A549 (cell line): ENCODE measurements at places on chromosomes 1 and 21. TPM values are rescaled to one million over a fixed set of nuclear protein-coding genes. Genes with fewer than 3 reads are reported as not detected.

GRCh38 chr1:35586808-35587207 is 13.7 kb downstream of the TFAP2E start:
- no peak for DNase-seq

GRCh38 chr1:194512957-194513356 is 1326.5 kb upstream of the B3GALT2 start:
- no peak for DNase-seq

GRCh38 chr1:107896936-107897335 is 68.0 kb downstream of the VAV3 start:
- no peak for DNase-seq

OR14K1 gene
- polyA plus RNA-seq = not detected in 3 replicates

DNA sequence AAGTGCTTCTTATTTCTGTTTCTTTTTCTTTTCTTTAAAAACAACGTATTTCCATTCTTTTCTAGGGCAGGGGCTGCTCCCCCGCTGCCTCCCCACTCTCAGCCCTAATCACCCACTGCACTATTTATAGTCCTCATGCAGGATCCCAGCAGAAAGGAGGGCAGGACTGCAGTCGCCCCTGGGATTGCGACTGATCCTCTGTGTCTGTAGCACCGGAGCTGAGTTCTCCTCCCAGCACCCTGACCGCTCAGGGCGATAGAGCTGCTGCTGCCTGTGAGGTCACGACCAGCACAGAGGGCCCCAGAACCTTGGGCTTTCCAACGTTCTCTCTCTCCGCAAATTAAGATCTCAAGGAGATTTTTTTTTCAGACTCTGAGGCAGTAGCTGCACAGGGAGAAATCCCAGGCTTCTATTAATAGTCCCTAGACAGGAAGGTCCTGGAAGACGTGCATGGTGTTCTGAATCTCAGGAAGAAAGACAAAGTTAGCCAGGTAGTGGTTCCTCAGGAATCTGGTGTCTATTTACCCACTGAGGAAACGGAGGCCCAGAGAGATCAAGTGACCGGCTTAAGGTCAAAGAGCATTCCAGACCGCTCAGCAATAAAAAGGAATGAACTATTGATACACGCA is 46.8 kb downstream of the PRAMEF20 start:
- no peak for DNase-seq

OR2T29 gene
- not detected in 3 replicates for polyA plus RNA-seq

DNA sequence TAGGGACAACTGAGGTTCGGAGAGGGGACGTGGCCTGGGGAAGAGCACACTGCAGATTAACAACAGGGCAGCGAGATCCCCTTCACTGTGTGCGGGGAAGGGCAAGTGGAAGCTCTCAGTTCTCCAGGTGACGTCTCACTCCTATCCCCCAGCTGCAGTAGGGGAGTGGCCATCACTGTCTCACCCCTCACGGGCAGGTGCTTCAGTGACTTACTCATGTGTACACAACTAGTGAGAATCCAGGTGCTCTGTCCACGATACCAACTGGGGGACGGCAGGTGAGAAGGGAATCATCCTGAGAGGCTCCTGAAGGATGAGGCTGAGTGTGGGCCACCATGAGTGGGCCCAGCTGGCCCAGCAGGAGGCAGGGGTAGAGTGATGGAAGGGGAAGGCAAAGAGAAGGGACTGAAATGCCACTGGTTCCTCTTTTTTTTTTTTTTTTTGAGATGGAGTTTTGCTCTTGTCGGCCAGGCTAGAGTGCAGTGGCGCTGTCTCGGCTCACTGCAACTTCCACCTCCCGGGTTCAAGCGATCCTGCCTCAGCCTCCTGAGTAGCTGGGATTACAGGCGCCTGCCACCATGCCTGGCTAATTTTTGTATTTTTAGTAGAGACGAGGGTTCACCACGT is 25.9 kb downstream of the RHBG start:
- no peak for DNase-seq

DNA sequence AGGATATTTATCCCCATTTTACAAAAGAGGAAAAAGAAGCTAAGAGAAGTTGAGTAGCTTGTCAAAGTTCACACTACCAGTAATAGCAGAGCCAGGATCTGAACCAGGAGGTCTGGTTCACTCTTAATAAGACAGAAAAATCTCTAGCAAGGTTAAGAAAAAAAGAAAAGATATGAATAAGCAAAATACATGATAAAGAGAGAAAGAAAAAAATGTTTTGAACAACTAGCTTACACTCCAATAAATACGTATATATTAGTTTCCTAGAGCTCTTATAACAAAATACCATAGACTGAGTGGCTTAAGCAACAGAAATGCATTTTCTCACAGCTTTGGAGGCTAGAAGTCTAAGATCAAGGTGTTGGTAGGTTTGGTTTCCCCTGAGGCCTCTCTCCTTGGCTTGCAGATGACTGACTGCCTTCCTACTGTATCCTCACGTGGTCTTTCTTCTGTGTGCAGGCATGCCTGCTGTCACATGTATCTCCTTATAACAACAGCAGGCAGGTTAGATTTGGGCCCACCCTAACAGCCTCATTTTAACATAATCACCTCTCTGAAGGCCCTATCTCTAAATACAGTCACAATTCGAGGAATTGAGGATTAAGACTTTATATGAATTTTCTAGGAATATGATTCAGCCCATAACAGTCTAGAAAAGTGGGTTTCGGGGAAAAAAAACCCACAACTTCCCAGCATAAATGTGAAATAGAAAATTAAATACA is 60.4 kb downstream of the LEPR start:
- no peak for DNase-seq

- DNase-seq = peak; percentile 30
Observed at GRCh38 chr1:175376194-175376593, 183.6 kb upstream of the KIAA0040 start.
